ENCODE measurements at places on chromosomes 1 and 21.

- peak; percentile 24 for DNase-seq
Measured at GRCh38 chr1:5915587-5916571, 76.3 kb downstream of the NPHP4 start.

- no peak for DNase-seq
Measured at GRCh38 chr1:72006092-72006491, 276.2 kb downstream of the NEGR1 start.

- no peak for DNase-seq
Measured at GRCh38 chr1:7630378-7630777, 140.7 kb upstream of the VAMP3 start.

DNA sequence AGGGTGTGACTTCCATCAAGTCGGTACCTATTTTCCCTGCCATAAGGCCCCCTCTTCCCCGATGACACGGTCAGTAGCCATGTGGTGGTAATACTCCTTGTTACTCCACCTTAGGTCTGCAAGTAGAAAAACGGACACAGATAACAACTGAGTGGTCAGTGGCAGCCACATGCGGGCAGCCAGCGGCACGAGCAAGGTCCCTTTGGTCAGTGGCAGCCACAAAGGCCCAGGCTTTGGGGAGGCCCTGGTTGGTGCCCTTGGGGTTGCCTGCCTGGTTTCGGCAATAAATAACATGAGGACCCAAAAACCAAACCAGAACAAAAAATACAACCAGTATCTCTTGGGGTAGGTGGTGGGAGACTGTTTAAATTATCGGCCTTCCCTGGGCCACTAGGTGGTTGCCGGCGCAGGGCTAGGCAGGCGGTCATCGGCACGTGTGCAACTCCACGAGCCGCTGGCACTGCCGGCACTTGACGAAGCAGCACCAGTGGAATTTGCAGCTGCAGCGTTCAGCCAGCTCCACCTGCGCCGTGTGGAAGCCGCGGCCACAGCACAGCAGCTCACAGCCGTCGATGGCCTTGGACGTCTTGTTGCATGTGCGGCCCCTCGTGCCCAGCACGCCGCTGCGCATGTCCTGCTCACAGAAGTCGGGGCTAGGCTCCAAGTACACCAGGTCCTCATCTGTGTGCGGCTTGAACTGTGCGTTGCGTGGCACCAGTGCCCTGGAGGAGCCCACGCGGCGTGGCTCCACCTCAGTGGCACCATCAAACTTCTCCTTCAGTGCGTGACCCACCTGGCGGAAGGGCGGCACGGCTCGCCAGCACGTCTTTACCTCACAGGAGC lies 23.1 kb downstream of the WNT4 start:
- no peak for DNase-seq

- no peak for DNase-seq
Measured at GRCh38 chr1:226637147-226637935, 88.8 kb downstream of the STUM start.
